ENCODE measurements at places on chromosomes 7 and 10.

- DNase-seq: no peak
Measured at GRCh38 chr10:47040041-47040491, 128.8 kb downstream of the PTPN20 start.

GRCh38 chr7:53744403-53744760, 708.9 kb downstream of the POM121L12 start:
- no peak for DNase-seq

DNA sequence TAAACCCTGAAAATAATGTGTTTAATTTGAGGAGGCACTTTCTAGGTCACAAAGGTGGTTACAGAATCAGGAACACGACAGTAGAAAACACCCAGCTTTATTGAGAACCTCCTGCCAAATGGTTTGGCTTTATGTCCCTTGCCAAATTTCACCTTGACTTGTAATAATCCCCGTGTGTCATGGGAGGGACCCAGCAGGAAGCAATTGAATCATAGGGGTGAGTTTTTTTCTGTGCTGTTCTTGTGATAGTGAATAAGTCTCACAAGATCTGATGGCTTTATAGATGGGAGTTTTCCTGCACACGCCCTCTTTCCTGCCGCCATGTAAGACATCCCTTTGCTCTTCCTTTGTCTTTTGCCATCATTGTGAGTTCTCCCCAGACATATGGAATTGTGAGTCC, 193.8 kb upstream of the KLF6 start:
- DNase-seq: no peak

GRCh38 chr10:71191551-71192076, 20.8 kb upstream of the UNC5B start:
- DNase-seq: no peak

DNA sequence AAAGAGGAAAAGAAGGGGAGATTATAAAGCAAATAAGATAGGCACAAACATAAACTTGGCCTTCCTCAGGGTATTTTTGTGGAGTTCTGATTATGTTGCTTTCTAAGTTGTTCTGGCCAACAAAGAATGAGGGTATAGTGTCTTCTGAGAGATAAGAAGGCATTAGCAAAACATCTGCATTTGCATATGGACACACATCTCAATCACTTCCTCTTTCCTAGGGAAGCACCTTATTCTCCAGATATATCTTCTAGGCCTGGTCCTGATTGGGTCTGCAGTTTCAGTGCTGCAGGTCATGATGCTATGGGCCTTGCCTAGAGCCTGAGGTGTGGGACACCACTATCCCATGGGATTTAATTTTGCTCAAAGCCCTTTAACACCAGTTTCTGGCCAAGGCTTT, 308.8 kb upstream of the PHYHIPL start:
- no peak for DNase-seq

DNA sequence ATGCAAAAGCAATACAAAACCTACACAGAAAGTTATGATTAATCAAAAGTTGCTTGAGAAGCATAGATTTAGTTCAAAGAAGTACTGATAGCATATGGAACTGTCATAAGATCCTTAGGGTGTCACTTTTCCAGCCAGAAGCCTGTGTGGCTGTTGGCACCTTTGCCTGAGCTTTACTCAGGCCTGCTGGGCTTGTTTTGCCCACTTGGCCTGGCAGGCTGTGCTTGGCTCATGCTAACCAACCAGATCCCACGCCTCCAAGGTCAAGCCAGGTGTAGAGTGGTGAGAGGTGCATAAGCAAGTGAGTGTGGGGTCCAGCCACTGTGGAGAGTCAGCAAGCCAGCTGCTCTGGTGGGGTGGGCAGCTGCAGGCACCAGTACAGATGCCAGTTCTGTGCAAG, 12.0 kb upstream of the LIPA start:
- no peak for DNase-seq

GRCh38 chr7:158795272-158795671, 34.0 kb downstream of the ESYT2 start:
- no peak for DNase-seq

- DNase-seq: no peak
Measured at GRCh38 chr7:32158076-32158475, 87.9 kb upstream of the PDE1C start.

DNA sequence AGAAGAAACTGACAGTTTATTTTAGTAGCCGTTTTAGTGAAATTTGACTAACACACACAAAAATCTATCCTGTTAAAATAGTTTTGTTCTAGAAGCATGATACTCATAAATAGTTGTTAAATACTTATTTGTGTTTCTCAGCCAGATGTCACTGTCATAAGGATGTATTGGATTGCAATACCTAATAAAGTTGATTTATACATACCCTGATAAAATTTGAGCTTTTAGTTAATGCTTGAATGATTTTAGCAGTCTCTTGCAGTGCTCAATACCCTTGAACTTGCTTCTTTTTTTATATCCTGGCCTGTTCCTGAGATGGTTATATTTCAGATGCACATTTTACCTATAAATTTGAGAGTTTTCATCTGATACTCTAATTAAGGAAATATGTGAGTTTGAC, 10.1 kb downstream of the ING3 start:
- no peak for DNase-seq

DNA sequence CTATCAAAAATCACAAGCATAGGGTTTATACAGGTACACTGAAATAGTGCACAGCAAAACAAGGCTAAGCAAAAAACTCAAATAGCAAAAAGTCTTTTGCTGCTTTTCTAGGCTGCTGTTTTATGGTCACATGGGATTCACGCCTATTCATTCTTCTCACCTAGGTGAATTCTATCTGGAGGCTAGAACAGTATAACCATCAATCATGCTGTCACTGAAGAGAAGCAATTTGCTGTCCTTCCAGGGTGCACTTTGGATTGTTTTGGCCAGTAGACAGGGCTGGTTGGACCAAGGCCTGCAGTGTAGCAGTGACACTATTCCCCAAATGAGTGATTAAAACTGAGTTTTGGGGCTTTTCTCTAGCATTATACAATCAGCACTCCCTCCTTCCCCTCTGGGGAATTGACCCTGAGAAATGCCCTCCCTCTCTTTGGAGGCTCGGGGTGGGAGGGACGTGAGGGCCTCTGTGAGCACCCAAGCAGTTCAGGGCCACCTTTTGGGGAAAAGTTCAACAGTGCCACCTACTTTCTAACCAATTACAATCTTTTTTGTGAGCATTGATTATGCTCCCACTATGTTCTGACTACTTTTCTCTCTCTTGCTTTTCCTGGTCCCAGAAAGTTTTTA, 16.2 kb upstream of the SND1 start:
- DNase-seq: no peak

DNA sequence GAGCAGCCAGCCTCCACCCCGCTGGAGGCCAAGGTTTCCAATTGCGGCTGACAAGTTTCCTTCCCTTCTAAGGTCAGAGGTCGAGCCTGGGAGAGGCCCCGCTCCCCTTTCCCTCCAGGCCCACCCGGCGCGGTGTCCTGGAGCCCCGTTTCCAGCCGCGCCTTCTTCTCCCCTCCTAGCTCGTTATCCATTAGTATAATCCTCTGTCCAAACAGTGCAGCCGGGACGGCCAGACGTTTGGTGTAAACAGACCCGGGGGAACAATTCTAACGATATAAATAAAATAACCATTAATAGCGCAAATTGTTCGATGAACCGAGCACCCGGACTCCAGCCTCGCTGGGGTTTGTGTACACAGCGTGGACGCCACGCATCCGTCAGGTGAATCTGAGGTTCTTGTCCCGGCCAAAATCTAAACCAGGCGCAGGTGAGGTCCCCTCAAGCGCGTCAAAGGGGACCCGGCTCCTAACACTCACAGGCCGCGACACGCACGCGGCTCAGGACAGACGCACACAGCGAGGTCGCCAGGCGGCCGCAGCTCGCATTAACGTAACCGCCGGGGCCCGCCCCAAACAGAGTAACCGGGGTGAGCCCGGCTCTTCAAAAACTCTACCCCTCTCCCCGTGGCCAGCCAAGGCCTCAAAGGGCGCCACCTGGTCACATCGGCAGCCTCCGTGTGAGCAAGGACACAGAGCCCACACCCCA, 10.8 kb upstream of the NKX2-3 start:
- DNase-seq: no peak

- DNase-seq: no peak
Measured at GRCh38 chr7:34048445-34048844, 143.1 kb downstream of the BMPER start.

GRCh38 chr7:74093671-74094223, 10.1 kb downstream of the LIMK1 start:
- DNase-seq: no peak

DNA sequence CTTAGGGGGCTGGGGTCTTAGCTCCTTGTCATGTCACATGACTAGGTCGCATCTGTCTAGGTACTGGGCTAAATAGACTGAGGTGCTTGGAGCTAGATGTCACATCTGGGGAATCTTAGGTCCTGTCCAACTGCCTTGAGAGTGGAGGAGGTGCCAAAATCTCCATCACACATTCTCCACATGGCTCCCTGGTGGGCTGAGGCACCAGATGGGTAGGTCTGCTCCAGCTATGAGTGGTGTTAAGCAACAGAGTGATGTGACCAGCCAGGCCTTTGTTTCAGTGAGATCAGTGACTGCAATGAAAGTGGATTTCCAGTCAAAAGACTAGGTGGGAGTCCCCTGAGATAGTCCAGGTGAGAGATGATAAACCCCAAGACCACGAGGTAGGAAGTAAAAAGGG, 251.8 kb downstream of the BMPER start:
- no peak for DNase-seq

DNA sequence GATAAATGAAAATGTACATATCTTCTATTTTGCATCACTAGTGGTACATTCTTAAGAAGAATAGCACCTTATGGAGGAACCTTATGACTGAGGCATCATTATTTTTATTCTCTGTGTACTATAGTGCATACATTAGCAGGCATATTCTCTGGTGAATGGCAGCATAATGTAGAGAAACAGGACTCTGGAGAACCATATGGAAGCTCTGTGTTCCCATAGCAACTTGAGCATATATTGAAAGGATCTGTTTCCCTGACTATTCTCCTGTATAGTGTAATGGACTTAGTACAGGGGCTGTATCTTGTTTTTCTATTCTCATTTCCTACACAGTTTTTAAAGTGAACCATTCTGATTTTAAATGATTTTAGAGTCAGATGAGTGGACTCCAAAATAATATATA, 128.4 kb upstream of the SMIM30 start:
- DNase-seq: no peak

DNA sequence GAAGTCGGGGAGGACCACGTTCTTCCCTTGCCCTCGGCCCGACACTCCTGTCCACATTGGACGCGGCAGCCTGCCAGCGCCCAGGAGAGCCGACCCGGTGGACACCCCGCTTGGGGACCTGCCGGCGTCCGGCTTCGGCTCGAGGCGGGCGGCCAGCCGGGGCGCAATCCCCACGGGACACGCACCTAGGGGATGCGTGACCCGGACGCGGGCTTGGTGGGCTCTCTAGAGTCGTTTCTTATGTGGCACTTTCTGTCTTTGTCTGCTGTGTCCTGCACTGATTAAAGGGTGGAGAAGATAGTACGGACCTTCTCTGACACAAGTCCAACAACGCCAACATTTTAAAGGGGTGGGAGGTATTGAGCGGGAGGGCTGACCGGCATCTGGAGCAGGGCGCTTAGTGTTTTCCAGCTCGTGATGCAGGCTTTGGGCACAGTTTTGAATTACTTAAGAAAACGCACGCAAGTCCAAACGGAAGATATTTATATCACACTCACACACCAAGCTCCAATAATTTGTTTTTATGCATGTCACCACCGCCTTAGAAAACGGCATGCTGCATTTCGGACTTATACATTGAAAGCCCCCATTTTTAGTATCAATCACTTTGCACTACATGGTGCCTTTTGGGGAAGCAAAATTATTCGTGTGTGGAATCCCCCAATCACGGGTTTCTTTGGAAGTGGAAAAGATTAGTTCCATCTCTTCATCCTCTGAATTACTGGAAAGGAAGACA, 3.9 kb upstream of the SPAG6 start:
- no peak for DNase-seq

DNA sequence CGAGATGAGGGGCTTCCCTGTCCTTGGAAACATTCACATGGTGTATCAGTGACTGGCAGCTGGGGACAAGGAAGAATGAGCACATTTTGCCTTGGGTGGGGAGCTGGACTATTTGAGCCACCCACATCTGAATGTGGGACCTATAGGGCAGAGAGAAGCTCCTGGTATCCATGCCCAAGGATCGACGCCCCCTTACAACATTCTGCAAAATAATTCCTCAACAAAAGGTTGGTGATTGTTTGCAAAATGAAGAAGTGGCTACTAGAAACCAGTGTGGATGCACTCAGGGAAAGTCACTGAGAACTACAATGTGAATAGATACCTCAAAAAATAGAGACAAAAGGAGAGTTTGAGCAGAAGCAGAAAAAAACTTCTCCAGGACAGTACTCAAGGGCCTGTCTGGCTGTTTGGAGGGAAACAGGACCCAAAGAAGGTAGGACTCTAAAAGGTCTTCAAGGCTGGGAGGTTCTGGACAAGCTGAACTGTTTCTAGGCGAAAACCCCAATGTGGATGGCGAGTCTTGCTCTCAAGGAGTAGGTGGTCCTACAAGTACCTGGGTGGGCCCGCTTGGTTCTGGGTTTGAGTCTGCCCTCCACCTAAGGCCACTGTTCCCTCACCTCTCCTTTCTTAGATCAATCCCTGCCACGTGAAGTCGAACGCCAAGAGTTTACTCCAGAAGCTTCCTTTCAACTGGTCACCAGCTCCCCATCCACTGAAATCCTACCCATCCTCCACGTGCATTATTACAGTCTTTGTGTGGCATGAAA, 125.0 kb upstream of the ZNF746 start:
- no peak for DNase-seq

DNA sequence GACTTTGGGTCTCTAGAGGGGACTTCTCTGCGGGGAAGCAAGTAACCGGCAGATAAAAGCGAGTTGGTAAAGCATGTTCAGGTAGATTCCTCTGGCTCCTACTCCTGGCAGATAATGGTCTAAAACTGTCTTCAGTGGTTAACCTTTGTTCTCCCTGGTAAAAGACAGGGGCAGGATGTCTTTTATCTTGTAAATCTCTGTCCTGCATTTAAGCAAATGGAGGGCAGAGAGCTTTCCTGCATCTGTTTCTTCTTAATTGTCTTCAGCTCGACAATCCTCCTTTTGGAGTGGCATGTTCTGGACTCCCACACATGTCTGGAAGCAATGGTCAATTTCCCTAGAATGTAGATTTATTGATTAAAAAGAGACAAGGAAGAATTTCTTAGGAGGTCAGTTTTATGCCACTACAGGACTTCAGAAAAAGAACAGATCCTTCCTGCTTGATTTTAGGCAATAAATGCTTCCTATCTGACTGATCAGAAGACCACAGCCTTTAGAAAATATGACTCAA, 16.6 kb downstream of the C7orf33 start:
- DNase-seq: no peak

- no peak for DNase-seq
Measured at GRCh38 chr10:113126229-113127201, 176.5 kb downstream of the TCF7L2 start.

DNA sequence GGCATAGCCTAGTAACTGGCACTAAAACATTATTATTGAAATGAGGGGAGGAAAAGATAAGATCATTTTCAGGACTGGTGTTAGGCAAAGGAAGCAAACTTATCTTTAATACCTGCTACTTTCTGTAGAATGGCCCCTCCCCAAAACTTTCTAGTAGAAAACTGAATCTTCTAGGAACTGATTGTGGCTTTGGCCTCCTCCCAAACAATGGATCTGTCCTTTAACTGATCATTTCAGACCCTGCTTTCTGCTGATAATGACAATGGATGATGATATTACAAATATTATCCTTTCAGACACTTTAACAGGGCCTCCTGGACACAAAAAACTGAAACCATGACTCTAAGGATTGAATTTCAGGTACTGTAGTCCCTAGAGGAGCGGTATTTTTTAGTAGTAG, 55.1 kb downstream of the EZH2 start:
- DNase-seq: no peak
